Inflammatory macrophage treated with lipopolysaccharide for 1 hour (primary cell): ENCODE measurements at places on chromosomes 11 and 22.

GRCh38 chr11:27081056-27081455 lies 40.4 kb downstream of the BBOX1 start:
- no peak for DNase-seq

GRCh38 chr11:78194490-78194889 lies 5.8 kb downstream of the USP35 start:
- no peak for DNase-seq

GRCh38 chr11:134911514-134912180 lies 499.6 kb upstream of the B3GAT1 start:
- DNase-seq, result no peak

DNA sequence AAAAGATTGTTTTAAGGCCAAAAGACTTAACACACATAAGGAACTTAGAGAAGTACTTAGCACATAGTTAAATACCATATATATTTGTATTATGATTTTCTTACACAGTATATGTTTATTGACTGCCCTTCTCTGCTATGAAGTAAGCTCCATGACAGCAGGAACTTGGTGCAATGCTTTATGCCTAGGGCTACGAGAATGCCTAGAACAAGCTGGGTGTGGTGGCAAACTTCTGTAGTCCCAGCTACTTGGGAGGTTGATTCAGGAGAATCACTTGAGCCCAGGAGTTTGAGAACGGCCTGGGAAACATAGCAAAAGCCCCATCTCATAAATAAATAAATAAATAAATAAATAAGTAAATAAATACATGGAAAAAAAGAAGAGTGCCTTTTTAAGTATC lies 1.9 kb downstream of the SLC5A12 start:
- no peak for DNase-seq

- peak; percentile 20 for DNase-seq
Measured at GRCh38 chr22:46053563-46054090, 76.7 kb upstream of the WNT7B start.

DNA sequence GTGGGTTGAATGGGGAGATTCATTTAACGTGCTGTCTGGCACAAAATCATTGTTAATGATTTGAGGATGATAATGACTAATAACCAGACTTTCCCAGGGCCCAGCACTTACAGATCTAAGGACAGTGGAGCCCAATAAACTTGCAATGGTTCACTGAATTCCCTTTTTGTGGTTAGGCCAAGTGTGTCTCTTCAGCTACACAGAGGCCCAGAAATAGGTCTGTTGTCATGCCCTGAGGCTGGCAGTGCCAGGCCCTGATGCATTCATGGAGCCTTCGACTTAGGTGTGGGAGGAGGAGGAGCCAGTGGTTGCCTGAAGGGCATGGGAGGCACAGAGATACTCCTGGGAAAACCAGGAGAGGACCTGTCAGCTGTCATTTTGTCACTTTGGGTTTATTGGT lies 56.1 kb downstream of the KIAA1671 start:
- DNase-seq, result no peak

- DNase-seq, result no peak
Measured at GRCh38 chr11:128696941-128697340, 3.1 kb downstream of the FLI1 start.

- DNase-seq, result no peak
Measured at GRCh38 chr11:75276186-75276585, 35.6 kb downstream of the TPBGL start.

- no peak for DNase-seq
Measured at GRCh38 chr11:35166369-35167360, 27.7 kb downstream of the CD44 start.

GRCh38 chr11:118442908-118443589 lies 6.8 kb downstream of the KMT2A start:
- DNase-seq, result no peak

DNA sequence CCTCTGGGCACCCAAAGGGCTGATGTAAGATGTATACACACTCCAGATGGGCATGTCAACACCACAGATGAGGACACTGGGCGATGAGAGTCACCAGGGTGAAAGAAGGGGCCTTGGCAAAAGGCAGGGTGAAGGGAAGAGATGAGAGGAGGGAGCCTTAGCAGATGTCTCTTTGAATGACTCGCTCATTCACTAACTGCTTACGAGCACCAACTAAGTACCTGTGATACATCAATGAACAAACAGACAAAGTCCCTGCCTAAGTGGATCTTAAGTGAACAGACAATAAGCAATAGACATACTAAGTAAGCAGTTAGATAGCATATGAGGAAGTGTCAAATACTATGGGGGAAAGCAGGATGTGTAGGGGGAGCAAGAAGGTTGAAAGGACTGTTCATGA lies 7.5 kb downstream of the ME3 start:
- DNase-seq, result no peak

DNA sequence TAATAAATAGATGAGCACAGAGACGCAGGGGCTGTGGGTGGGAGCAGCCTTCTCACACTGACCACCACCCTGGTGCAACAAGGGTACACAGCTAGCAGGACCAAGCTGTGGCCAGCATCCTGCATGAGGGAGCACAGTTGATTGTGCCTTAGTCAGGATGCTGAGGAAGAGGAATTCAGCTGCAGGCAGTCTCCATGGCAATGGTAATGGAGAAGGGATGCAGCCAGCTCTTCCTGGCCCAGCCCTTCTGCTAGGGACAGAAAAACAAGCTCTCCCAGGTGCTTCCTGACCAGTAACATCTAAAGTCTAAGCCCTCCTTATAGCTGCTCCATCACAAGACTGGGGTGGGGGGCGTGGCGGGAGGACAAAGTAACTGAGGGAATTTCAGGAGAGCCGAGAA lies 363.5 kb downstream of the BUD13 start:
- no peak for DNase-seq

DNA sequence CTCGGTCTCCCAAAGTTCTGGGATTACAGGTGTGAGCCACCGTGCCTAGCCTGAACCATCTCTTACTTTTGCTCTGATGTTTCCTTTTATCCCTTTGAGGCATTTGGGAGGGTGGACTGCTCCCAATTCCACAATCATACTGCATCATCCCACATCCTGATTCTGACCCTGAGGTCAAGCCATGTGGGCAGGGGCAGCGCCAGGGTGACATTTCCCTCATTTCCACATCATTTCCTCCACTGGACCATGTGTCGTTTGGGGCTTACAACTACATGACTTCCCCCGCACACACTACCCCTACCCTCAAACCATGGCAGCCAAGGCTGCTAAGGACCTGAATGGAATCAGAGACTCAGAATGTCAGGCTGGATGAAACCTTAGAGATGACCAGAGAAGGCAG lies 26.4 kb upstream of the ZBTB16 start:
- peak; percentile 62 for DNase-seq

GRCh38 chr22:45612940-45613339 lies 58.7 kb upstream of the ATXN10 start:
- no peak for DNase-seq

GRCh38 chr11:35735903-35736302 lies 73.3 kb downstream of the TRIM44 start:
- DNase-seq, result no peak

DNA sequence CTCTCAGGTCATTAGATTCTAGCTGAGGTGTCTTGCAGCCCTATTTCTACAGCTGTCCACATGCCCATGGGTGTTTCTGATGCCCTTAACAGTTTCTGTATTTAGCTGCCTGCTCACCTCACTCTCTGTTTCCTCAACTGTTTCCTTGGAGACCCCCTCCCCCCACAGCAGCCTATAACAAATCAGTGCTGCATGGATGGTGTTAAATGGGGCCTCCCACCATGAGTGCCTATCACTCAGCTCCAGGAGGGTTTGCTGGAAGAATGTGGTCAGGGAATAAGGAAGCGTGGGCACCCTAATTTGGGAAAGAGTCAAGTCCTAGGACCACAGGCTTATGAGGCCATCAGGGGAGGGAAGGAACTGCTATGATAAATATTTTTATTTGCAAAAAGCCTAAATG lies 8.6 kb downstream of the KLHL35 start:
- no peak for DNase-seq

GRCh38 chr11:1878137-1879031 lies 13.3 kb downstream of the PRR33 start:
- DNase-seq, result no peak
